Stimulated activated naive CD4-positive, alpha-beta T cell treated with Interleukin-2 at 50 U/mL for 16 hours (primary cell): ENCODE measurements at places on chromosomes 6 and 20.

DNA sequence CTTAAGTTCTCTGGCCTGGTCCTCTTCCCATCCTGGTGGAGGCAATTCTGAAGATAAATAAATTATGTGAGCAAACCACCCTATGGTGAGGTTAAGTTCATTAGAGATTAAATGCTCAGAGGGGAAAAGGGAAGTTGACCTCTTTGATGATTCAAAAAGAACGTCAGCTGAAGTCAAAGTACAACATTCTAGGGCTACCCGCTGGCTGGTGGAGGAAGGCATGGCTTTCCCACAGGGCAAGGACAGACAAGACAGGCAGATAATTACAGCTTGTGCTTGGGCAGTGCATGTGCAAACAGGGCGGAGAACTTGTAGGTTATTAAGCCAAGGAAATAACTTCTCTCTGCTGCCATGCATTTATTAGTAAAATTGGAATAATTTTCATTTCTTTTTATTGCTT lies 91.0 kb upstream of the SLC24A3 start:
- DNase-seq: no peak

DNA sequence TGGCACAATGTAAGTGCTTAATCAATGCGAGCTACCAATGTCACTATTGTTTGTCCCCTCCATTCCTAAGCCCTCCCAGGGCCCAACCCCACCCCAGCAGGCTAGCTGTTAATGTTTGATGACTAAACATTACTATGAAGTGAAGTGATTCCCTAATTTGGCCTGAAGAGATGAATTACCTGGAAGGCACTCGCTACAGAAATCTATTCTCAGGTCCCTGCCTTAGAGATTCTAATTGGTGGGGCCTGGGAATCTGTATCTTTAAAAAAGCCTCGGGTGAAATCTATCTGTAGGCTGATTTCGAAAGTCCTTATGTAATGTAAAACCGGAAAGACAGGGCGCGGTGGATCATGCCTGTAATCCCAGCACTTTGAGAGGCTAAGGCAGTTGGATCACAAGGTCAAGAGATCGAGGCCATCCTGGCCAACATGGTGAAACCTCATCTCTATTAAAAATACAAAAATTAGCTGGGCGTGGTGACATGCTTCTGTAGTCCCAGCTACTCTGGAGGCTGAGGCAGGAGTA lies 16.9 kb upstream of the SNAI1 start:
- no peak for DNase-seq

- no peak for DNase-seq
Measured at GRCh38 chr6:79634491-79635231, 3.5 kb downstream of the SH3BGRL2 start.

DNA sequence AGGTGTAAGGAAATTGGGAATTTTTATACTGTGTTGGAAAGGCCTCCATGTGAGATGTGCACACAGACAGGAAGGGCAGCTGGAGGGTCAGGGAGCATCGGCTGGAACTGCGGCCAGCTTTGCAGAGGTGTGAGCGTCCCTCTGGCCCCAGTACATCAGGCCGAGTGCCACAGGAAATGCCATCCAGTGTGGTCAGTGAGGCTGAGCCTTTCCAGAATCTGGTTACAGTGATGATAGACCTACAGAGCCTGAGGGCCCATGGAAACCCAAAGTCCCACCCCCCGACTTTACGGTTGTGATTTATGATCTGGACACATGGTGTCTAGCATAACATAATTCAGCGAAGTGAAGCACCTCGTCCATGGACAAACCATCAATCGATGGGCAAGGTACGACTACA lies 137.3 kb upstream of the PDE10A start:
- DNase-seq: no peak

DNA sequence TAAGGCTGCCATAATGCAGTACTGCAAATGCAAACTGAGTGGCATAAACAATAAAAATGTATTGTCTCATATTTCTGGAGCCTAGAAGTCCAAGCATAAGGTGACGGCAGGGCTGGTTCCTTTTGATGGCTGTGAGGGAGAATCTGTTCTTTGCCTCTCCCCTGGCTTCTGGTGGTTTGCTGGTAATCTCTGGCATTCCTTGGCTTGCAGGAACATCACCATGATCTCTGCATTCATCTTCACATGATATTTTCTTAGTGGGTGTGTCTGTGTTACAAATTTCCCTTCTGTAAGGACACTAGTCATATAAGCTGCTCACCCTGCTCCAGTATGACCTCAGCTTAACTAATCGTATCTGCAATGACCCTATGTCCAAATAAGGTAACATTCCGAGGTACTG lies 1104.2 kb upstream of the CITED2 start:
- no peak for DNase-seq

DNA sequence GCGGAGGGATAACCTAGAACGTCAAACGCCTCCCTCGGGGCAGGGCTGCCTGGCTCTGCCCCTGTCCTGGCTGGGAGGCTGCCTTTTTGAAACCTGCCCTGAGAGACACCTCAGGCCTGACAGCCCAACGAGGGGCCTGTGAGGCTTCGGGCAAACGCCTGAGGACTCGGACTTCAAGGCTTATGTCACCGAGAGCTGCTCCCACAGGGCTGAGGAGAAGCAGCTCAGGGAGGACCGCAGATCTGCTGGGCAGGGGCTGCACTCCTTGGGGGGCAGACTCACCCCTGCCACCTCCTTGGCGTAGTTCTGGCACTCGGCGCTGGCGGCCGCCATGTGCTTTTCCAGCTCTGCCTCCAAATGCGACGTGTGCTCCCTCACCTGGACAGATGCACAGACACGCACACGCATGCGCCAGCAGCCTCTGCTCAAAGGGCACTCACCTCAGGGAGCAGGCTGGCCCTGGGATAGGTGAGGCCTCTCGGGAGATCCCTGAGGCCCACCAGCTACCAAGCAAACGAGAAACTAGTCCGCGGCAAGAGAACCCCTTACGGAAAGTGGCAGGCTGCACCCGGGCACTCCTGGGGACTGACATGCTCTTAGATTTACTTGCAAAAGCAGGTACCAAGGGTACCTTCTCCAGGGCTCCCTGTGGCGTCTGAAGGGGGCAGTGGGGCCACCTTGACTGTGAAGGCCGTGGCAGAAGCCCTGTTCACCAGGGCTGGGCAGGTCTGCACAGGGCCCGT lies 49.6 kb downstream of the DSTN start:
- no peak for DNase-seq

DNA sequence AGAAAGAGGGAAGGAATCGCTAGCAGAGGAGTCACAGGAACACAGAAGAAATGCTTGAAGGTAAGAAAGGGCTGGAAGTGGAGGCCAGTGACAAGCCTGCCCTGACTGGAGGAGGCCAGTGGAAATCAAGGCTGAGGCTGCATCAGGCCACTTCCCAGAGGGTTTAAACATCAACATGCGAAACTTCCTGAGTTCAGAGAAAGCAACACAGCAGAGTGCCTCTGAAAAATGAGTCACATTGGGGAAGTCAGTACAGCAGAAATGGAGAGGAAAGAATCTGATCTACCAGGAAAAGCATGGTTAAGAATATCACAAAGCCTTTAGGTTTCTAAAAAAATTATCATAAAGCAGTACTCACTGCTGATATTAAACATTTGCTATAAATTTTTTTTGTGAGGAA lies 23.3 kb downstream of the NAPB start:
- no peak for DNase-seq

DNA sequence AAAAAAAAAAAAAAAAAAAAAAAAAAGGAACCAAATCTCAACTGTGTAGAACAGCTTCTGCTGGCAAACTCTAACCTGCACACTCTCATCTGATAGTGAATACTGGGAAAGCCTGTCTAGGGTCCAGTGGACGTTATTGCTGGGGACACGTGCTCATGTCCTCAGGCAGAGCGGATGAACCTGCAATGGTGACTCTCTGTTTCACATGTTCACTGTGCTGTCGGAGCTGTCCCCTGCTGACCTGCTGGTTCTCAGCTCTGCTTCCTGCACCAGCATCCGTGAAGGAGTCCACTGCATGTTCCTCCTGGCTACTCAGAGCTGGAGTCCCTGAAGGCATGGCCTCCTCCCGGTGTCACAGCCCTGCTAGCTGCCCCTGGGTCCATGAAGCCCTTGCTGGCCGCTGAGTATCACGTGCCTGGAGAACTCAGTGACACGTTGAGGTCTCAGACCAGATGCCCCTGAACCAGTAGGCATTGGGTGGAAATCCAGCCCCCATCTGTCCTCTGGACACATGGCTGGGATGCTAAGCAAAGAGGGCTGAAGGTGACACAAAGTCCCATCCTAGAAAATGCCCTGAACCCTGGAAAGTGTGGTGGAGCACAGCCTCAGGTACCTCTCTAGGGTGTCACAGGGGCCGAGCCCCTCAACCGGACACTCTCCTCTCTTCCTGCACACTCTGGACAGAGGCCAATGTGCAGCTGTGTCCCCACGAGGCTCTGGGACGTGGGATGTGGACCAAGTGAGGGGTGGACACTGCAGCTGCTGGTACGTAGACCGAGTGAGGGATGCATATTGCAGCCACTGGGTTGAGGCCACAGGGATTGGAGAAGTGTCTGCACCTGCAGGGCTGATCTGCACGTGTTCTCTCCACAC lies 54.9 kb upstream of the FRMD1 start:
- no peak for DNase-seq

DNA sequence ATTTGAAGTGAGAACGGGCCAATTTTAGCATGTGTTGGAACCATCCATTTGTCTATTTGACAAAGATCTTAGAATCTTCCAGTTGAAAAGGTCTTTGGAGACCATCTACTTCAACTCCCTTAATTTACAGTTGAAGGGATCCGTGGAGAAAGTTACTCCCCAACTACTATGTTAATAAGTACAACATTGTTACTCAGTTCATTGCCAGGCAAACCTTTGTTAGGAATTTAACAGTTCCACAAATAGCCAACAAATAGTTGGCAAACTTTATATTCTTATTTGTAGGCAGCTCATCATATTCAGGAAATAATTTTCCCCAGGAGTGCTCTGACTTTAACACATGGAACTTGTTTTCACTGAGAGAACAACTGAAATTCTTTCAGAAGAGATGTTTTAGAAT lies 81.0 kb upstream of the FLRT3 start:
- no peak for DNase-seq

GRCh38 chr6:104409913-104410312 lies 449.8 kb downstream of the HACE1 start:
- no peak for DNase-seq

GRCh38 chr6:130811932-130812331 lies 15.3 kb upstream of the SMLR1 start:
- no peak for DNase-seq

DNA sequence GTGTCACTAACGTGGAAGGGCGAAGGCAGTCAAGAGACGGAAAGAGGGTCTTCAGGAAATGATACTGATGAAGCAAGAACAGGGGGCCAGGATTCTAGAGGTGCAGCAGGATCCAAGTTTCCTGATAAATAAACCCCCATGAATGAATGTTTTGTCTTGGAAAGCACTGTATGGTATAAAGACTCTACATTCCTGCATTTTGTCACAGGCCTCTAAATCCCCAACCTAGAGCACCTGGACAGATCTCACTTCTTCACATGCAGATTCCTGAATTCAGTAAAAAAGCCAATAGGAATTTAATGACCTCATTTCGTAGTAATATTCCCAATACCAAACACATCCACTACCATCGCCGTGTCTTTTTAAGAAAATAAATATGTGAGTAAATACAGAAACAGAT lies 577.8 kb downstream of the PRKN start:
- DNase-seq: no peak

DNA sequence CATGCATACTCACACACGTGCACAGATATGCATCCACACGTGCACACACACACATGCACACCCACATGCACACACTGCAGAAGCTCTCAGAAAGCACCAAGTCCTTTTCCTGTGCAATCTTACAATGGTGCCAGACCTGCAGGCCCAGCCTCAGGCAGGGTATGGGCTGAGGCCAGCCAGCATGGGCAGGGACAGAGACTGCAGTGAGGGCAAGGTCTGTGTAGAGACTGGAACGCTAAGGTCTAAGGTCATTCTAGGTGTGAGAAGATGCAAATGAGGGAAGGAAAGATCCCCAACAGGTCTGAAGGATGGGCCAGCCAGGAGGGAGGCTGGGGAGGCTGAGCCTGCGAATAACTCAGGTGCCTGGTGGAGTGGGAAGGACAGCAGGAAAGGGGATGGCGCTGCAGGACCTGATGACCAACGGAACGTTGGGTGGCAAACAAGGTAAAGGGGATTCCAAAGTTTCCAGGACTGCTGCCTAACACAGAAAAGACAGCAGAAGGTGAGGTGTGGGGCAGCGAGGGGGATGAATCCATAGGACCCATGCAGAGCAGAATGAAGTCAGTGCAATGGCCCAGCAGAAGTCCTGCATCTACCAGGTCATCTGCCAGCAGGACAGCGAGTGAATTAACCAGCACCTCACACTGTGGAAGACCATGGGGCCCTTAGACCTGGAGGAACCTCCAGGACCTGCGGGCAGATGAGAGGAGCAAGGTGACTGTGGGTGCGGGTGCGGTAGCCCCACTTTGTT lies 67.0 kb downstream of the ABHD12 start:
- DNase-seq: no peak

GRCh38 chr20:44026647-44027342 lies 112.1 kb downstream of the TOX2 start:
- no peak for DNase-seq

DNA sequence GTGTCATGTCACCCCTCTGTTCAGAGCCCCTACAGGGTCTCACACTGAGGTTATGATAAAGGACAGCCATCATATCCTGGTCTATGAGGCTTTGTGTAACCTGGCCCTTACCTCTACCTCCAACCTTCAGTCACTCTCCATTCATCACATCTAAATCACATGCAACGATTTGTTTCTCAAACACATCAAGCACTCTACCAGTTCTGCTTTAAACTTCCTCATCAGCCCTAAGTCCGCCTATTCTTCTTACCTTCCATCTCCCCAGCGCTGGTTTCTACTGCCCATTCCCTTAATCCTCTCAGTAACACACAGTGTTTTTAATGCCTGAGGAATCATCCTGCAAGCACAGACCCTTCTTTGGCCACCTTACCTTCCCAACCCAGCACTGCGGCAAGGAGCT lies 17.9 kb upstream of the BACH2 start:
- no peak for DNase-seq

GRCh38 chr20:1626528-1627199 lies 6.9 kb upstream of the SIRPB1 start:
- no peak for DNase-seq

GRCh38 chr20:58078741-58079522 lies 149.5 kb downstream of the ANKRD60 start:
- DNase-seq: no peak

DNA sequence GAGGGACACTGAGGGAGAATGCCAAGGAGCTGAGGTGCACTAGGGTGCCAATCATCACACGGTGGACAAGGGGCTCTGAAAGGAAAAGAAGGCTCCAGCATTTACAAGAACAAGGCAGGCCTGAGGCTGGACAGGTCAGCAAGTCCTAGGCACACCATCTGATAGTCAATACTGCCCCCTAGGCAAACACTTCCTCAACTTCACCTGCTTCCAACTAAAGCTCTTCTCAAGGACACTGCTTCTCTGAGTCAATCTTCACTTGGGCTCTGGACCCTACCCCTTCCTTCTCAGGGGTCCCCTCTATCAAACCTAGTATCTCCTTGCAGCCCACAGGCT lies 37.7 kb upstream of the SLC4A11 start:
- DNase-seq: no peak

DNA sequence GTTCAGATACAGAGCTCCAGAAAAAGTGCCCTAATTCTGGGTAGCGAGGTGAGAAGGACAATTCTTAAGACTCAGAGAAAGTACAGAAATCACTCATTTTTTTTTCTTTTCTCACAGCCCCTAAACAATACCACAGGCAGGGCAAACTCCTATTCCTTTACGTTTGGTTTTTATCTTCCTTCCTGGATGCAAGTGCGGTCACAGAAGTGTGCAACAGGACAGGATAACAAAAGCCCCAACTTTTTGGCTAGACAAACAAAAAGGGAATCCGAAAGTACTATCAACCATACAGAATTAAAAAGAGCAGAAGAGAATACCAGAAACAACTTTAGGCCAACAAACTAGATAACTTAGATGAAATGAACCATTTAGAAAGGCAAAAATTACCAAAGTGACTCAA lies 18.4 kb upstream of the BEND6 start:
- no peak for DNase-seq
